Gastroesophageal sphincter (tissue), 4 donors: ENCODE measurements at places on chromosomes 11 and 22.
A peak's percentile ranks its signal among the peaks of the same experiment; 100 is the strongest.

GRCh38 chr11:75233754-75234172 lies 6.8 kb upstream of the TPBGL start:
- no peak for ATAC-seq

DNA sequence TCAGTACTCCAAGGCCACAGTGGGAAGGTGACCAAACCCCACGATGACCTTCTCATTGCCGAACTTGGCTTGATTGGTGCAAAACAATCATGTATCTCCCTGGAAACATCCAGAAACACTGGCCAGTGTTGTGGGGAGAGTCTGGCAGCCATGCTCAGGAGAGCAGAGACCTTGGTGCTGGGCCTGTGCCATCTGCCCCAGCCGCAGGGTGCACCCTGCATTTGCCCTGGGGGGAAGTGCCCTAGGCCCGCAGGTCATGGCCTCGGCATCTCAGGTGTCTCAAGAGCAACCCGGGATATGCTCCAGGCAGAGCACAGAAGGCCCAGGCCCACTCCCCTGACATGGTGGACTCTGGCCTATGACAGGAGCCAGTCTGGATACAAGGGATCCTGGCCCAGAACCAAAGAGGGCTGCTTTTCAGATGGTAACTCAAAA lies 23.7 kb downstream of the ARVCF start:
- ATAC-seq, result no peak

- peak; percentile 79 for ATAC-seq
Observed at GRCh38 chr11:57644748-57645688, 4.7 kb downstream of the YPEL4 start.

GRCh38 chr22:16838073-16838472 lies 12.9 kb upstream of the XKR3 start:
- ATAC-seq, result peak; percentile 39

DNA sequence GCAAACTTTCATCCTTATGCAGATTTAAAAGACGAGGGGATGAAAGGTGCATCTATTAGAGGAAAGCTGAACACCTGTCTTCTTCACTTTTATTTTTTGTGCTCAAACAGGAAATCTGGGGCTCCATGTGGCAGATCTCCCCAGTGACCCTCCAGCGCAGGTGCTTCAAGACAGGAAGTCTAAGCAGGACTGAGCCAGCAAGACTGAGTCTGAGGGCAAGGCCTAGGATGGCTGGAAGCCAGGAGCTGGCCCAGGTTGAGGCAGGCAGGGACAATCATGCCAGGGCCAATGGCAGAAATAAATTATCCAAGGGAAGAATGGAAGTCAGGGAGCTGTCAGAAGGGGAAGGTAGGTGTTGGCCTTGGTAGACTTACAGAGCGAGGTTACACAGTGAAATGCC lies 101.1 kb upstream of the SPON1 start:
- no peak for ATAC-seq

GRCh38 chr22:27045103-27045947 lies 387.9 kb downstream of the MIAT start:
- no peak for ATAC-seq

GRCh38 chr11:74437441-74438042 lies 29.8 kb downstream of the KCNE3 start:
- no peak for ATAC-seq

- no peak for ATAC-seq
Observed at GRCh38 chr11:131906963-131907362, 536.5 kb downstream of the NTM start.

DNA sequence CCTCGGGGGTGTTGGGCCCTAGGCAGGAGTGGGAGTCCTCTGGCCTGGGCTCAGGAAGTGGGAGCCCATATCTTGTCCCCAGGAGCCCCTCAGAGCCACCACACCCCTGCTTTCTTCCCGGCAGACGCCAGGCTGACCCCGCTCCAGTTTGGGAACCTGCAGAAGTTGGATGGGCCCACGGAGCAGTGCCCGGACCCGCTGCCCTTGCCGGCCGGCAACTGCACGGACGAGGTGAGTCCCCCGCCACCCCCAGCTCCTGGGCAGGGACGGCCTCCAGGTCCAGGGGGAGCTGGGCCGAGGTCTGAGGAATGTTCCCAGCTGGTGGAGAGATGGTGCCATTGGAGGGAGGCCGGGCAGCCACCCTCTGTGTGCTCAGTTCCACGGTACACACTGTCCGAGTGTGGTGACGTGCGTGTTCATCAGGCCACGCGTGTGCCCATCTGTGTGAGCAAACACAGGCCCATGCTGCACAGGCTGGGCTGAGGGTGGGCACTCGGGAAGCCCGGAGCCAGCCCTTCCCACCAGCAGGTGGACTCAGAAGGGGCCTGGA lies 4.8 kb downstream of the MUC5B start:
- ATAC-seq, result no peak

GRCh38 chr11:128040603-128041002 lies 546.8 kb downstream of the ETS1 start:
- ATAC-seq, result no peak

- ATAC-seq, result no peak
Observed at GRCh38 chr22:41899110-41899509, 15.8 kb downstream of the SHISA8 start.

DNA sequence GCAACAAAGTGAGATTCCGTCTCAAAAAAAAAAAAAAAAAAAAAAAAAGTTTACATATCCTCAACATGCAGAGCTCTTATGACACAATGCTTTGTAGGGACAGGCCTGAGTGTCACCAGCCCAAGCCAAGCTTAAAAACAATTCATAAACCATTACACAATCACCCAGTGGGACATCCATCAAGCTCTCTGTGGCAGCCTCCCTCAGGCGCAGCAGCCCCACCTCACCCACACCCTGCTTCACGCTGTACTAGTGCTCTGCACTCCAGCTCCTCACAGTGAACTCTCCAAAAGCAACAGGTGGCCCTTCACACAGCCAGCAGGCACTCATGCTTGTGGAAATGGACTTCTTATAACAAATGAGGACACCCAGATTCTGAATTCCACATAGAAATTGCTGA lies 3.5 kb upstream of the FOXRED2 start:
- ATAC-seq, result peak; percentile 74
